Stimulated activated CD4-positive, alpha-beta T cell treated with anti-CD3 and anti-CD28 coated beads, Interleukin-2, amount 100 ng/mL, for 48 hours (primary cell): ENCODE measurements at places on chromosomes 3 and 15.

- no peak for DNase-seq
Observed at GRCh38 chr3:150385296-150386242, 22.5 kb upstream of the TSC22D2 start.

GRCh38 chr3:126029241-126029640, 54.7 kb downstream of the SLC41A3 start:
- no peak for DNase-seq

DNA sequence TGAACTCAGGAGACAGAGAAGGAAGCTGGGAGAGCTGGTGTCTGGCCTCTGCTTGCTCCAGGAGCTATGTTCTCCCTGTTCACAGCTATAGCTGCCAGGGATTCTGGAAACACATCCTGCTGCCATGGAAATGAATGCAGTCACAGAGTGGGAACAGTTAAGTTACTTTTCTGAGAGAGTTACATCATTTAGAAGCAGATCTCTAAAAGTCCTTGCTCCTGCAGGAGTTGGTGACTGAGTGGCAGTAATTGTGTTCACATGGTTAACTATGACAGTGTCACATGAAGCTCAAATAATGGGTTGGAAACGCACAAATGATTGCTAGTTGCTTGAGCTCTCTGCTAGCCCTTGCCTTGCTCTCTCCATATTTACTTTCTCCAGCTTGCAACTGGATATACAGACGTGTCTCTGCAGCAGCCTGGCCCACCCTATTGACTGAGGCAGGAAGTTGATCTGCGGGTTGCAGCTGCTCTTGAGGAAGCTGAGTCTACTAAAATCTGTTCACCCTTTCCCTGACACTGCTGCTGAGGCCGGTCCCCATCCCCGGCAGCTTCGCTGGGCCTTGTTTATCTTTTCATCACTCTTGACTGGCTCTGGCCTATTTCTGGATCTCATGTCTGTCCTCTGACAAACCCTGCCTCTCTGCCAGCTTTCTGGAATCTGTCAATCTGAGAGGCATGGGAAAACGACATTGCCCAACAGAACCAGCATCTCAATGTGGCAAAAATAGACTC, 16.7 kb upstream of the ISLR start:
- DNase-seq: no peak

GRCh38 chr3:45915518-45916231, 27.6 kb upstream of the CXCR6 start:
- DNase-seq: peak; percentile 66

- no peak for DNase-seq
Observed at GRCh38 chr3:118682921-118683320, 351.7 kb downstream of the IGSF11 start.

DNA sequence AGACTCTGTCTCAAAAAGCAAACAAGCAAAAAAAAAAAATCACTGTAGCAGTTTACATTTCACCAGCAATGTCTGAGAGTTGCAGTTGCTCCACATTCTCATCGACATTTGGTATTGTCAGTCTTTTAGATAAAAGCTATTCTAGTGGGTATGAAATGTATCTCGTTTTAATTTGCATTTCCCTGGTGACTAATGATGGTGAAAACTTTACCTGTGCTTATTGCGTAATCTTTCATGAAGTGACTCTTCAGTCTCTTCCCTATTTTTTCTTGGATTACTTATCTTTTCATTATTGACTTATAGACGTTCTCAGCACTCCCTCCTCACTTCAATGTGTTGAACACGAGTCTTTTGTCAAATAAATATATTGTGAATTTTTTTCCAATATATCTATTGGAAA, 37.2 kb upstream of the CLSTN2 start:
- no peak for DNase-seq

GRCh38 chr15:80967991-80968510, 21.6 kb downstream of the MESD start:
- no peak for DNase-seq

DNA sequence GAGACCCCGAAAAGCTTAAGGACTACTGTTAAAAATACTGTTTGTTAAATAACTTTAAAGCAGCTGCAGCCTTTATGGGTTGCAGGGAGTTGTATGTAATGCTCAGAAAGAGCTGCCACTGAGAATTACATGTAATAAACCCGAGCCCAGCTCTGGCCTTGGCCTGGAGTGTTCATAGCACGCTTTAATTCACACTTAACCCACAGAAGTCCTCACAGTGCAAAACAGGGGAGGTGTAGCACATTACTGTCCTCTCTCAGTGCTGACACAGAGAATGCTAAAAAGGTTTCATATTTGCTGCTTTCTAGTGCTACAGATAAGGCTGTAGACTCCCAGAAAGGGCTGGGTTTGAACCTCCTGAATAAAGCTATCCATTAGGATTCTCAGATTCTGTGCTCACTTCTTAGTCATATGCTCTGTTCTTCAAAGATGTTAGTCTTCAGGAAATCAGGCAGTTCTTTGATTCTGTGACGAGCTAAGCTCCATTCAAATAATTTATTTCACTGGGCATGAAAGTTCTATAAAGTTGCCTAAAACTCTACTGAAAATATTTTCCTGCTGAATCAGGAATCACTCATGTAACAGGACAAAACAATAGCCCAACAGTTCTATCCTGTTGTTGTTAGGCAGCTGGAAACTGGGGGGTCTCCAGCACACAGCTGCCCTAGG, 108.0 kb downstream of the SENP2 start:
- DNase-seq: no peak

- DNase-seq: no peak
Observed at GRCh38 chr15:47523681-47524475, 193.4 kb upstream of the SEMA6D start.

DNA sequence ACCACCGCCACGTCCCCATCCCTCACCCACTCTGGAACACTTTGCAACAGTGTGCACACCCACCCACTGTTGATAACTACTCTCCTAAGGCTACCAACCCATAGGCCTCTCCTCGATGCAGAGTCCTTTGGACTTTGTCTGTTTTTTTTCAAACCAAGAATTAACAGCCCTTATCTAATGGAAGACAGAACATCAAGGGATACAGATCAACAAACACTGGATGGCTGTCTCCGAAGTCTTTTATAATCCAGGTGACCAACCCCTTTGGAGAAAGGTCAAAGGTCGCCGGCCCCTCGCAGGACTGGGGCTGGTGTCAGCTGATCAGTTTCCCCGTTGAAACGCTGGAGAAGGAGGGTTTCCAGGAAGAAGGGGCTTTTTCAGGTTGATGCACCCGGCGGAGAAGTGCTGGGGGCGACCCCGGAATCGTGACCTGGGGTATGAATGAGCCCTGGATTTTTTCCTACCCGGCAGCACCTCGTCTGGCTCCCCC, 532 bp downstream of the B4GALT4 start:
- no peak for DNase-seq

- DNase-seq: no peak
Observed at GRCh38 chr3:160374472-160374871, 24.6 kb downstream of the IFT80 start.

GRCh38 chr3:80424951-80425350, 657.2 kb upstream of the ROBO1 start:
- DNase-seq: no peak

GRCh38 chr3:51759203-51759602, 19.8 kb downstream of the IQCF6 start:
- no peak for DNase-seq

- no peak for DNase-seq
Observed at GRCh38 chr3:163863146-163863545, 1215.2 kb downstream of the SI start.

- DNase-seq: no peak
Observed at GRCh38 chr3:189027626-189028155, 144.1 kb upstream of the TPRG1 start.

GRCh38 chr3:123791898-123792297, 92.2 kb downstream of the MYLK start:
- DNase-seq: no peak

DNA sequence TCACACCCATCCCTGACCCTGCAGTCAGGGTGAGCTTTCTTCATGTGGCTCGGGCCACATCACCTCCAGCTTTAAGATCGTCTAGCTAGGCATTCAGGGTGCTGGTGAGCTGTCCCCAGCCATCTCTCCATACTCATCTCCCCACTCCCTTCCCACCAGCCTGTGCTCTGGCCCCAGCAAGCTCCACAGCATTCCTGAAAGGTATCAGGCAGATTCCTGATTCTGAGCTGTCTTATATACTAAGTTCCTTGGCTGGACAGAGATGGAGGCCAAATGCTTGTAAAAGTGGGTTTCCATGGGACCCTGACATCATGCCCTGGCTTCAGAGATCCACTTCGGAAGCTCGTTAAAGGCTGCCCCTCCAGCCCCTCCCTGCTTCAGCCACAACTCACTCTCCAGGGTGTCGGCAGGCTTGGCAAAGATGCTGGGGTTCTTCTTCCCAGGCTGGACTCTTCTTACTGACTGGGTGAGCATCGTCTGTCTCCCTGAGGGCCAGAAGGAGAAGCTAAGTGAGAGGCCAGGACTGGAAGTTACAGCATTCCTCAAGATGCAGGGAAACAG, 3.9 kb downstream of the CILP start:
- no peak for DNase-seq

- no peak for DNase-seq
Observed at GRCh38 chr3:32601722-32602121, 31.1 kb upstream of the DYNC1LI1 start.

DNA sequence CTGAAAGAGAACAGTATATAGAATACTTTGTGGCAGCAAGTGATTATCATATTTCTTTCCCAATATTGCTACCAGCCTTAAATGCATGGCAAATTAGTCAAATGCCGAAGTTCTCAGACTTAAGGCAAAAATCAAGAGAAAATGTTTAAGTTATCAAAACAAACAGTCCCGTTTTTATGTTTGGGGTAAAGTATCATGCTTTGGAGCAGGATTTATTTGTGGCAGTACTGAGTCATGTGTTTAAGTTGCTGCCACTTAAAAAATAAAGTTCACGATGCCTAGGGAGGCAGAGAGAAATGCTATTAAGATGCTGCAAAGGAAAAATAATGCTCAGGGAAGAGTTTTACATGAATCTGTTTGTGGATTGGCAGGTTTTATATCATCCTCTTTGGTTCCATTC, 417.4 kb upstream of the MDFIC2 start:
- no peak for DNase-seq

DNA sequence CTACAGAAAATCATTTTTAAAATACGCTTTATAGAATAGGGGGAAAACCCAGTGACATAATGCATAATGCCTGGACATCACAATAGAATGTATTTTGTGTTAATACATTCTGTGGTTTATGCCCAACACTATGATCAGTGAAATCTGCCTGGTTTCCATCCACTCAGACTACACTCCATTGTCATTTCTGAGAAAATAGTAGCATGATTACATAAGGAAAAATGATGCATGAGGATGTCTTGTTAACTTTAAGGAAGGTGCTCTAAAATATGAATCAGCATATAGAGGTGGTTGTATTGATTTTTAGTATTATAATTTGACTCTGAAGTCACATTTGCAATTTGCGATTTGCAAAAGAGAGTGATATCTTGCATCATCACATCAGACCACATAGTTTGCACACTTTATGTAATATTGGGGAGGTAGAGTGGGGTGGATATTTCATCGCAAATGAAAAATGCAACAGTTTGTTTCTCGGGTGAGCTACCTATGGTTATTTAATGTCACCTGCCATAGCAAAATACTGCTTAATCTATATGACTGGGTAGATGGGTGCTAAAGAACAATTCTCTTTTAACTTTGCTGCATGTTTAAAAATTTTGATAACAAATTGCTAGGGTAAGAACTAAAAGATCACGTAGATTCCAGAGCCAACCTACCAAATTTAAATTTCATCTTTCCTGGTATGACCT, 403.9 kb downstream of the IL5RA start:
- DNase-seq: no peak

DNA sequence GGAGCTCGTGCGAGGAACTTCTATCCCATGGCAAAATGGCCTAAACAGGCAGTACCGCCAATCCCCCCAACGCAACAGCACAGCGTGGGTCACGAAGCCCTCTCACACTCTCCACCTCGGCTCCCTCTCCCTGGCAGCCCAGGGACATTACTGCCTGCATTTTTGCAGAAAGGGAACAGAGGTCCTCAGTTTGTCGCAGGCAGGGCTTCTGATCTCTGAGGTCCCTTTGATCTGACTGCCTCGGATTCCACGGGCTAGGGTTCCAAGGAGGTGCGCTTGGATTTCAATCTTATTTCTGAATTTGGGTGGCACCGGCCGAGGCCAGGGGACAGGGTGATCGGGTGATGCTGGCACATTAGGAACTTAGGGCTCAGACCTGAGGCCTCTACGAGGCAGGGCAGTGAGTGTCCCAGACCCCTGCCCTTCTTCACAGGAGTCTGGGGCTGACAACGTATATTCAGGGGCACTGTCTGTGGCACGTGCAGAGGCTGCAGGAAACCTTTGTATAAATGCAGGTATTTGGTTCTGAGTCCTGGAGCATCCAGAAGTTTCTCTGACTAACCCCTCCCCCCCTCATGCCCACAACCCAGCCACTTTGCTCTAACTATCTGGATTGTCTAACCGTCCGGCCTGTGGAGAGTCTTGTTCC, 197.9 kb downstream of the XXYLT1 start:
- DNase-seq: no peak

GRCh38 chr3:189324538-189325138, 152.9 kb downstream of the TPRG1 start:
- peak; percentile 63 for DNase-seq

- no peak for DNase-seq
Observed at GRCh38 chr3:156273111-156273694, 152.8 kb downstream of the KCNAB1 start.

DNA sequence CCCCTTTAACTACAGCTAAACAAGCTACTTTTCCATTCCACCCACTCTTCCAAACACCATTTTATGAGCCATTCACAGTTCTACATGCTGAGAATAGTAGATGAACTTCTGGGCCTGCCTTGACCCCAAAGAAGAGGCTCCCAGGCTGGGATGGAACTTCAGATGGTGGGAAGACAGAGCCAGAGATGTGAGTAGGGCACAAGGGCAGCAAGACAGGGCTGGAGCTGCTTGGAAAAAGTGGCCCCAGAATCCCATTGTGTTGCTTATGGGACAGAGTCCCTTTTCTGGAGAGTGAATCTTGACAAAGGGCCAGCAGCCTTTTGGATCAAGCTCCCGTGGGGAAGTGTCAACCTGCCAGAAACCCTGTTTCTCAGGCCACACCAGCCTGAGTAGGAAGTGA, 516.5 kb upstream of the PPP2R3A start:
- DNase-seq: no peak

DNA sequence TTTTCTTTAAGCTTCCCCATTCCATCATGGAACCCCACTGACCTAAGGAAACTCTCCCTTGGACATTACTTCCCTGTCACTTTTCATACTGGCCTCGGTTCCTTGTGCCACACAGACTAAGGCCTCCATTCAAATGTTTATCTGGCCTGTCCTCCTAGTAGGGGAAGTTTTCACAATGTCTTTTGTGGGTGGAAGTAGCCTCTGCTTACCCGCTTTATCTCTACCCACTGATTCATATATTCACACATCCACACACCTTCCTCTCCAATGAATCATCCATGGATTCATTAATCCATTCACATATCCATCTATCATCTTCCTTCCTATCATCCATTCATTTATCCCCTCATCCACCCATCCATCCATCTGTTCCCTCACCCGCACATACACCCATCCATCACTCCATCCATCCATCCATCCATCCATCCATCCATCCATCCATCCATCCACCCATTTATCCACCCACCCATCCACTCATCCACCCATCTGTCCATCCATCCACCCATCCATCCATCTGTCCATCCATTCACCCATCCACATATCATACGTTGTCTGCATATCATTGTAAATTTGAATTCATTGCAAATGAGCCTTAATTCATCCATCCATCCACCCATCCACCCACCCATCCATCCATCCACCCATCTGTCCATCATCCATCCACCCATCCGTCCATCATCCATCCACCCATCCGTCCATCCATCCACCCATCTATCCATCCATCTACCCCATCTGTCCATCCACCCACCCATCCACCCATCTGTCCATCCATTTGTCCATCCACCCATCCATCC, 49.1 kb downstream of the IQSEC1 start:
- no peak for DNase-seq

GRCh38 chr3:49466085-49466484, 4.0 kb upstream of the DAG1 start:
- DNase-seq: no peak
